ENCODE measurements at places on chromosomes 3 and 15.

DNA sequence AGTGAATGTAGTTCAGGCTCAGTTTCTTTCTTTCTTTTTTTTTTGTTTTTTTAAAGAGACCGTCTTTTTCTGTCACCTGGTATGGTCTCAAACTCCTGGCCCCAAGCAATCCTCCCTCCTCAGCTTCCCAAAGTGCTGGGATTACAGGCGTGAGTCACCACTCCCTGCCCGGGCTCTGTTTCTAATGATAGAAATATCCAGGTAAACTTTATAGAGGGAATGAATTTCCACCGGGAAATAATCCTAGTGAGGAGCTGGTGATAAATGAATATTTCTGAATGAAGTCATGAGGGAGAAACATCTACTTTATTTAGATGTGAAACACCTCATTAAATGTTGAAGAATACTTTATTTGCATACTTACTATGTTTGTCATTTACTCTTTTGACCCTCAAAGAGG lies 7.2 kb downstream of the RNF13 start:
- DNase-seq = no peak

DNA sequence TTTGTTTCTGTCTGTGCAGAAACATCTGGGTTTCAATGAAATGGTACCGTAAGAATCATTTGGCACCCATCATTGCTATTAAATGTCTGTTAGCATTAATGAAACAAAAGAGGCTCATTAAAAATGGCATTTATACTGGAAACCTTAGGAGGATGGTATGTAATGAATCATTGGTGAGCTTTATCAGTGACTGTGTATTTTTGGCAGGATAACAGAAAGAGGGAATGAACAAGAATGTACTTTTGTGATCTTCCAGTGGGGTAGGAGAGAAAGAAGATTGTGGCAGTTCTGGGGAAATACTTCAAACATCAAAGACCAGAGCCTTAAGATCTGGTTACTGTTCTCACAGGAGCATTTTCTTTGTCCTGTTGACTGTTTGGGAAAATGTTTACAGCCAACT lies 4.7 kb upstream of the DCBLD2 start:
- DNase-seq = no peak

DNA sequence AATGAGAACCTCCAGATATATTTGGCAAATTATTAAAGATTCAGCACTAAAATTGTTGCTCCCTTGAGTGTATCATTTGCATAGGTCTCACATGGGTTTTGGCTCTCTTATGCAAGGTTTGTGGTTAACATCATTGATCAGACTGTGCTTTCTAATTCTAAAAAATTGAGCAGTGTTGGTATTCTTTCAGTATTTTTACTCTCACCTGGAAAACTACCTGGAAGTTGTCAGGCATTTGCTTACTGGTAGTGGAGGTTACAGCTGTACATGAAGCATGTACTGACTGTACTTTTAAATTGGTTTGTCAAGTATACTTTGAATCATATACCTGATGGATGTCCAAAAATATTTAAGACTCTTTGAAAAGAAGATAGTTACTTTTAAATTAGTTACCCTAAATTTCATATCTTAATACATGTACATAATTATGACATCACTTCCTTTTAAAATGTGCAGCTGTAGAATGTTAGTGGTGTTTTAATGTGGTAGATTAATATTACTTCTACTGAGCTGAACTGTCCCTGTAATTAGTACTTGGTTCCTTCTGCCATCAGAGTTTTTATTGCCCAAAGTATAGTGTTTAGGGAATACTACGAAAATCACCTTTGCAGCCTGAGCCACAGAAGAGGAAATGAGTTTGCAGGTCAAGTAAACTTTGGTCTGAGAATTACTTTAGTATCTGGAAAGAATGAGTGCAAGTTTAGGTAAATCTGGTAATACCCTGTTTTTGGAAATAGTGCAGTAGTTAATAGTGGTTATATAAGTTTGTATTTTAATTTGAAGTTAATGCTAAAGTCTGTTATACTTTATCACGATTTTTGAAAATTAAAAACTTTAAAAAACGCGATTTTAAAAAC lies 2.8 kb downstream of the CHD2 start:
- DNase-seq = no peak

DNA sequence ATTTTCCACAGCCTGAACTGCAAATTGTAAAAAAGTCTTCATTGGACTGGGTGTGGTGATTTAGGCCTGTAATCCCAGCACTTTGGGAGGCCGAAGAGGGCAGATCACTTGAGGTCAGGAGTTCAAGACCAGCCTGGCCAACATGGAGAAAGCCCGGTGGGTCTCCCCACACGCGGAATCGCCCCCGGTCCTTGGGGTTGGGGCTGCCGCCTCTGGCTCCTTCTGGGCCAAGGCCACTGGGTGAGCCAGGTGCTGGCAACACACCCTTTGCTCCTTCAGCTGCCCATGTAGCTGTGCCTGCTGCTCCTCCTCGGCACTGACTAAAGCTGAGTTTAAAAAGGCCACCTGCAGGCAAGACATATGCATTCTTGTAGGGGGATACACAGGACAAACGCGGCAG lies 9.4 kb upstream of the VPS33B start:
- DNase-seq = no peak

DNA sequence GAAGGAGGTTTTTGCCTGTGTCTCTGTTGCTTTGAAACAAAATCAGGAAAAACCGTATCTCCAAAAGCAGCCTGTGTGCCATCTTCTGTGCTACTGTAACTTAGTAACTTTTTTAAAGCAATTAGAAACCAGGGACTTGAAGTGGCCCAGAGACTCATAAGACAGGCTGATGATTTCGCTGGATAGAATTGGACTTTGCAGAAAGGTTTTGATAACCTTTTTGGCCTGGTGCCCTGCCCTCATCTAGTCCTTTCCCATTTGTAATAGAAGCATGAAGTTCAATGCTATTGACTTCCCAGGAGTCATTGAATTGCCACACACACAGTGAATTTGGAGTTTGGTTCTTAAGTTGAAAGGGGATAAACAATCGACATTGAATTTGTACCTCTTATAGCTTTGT lies 157.2 kb downstream of the PTPRG start:
- no peak for DNase-seq

- no peak for DNase-seq
Measured at GRCh38 chr3:151248772-151249337, 29.5 kb downstream of the P2RY14 start.

- DNase-seq = no peak
Measured at GRCh38 chr3:56761887-56762651, 39.7 kb downstream of the ARHGEF3 start.

GRCh38 chr3:142878649-142879300 lies 10.1 kb downstream of the PCOLCE2 start:
- DNase-seq = no peak

DNA sequence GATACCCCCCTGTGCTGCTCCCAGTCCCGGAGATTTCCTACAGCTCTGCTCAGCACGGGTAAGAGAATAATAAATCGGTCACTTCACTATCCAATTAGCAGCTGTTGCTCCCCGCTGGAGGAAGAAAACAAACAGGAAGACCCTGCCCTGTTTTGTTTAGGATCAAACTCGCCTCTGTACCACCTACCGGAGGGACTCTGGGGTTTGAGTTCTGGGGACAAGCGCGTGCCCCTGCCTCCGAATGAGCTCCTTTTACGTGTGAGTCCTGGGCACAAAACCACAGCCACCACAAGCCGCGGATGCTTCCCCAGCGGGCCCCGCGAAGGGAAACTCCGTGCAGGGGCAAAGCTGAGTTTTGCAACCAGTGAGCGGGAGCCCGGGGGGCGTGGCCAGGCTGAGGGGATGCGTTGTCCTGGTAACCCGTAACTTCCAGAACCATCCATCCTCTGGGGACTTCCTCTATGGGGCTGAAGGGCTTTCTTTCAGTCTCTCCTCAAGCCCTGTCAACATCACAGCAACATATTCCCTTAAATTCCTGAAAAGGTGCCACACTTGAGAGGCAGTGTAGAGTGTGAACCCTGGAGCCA lies 315.7 kb upstream of the PROK2 start:
- DNase-seq = peak; percentile 53

DNA sequence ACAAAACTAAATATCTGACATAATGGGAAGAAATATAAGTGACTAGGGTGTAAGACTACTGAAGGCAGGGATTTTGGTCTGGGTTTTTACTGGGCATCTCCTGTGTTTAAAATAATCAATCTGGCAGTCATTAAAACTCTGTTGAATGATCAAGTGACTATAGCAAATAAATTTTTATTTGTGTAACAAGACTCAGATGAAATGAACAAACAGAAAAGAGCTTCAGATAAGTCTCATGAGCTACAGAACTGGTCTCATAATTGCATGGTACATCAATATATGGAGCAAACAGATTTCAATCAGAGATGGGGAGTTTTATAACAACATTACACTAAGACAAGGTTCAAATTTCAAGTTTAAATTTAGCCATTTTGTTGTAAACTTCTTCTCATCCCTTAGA lies 372.5 kb downstream of the PLCL2 start:
- DNase-seq = no peak

- DNase-seq = no peak
Measured at GRCh38 chr3:187733371-187733770, 11.9 kb downstream of the BCL6 start.

DNA sequence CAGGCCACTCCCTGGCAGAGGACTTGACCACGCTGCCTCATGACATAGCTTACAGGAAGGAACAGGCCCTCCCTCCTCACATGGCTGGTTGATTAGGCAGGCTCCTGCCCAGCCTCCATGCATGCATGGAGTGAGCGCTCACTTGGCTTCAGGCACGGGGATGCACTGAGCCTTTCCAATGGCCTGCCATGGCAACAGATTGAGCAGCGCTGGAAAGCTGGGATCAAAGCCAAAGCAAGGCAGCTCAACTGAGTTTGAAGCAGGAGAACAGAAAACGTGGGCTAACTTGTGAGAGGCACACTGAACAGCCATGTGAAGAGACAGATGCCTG lies 5.9 kb upstream of the GRAMD2A start:
- no peak for DNase-seq

- DNase-seq = no peak
Measured at GRCh38 chr3:128359846-128360642, 106.6 kb downstream of the DNAJB8 start.

DNA sequence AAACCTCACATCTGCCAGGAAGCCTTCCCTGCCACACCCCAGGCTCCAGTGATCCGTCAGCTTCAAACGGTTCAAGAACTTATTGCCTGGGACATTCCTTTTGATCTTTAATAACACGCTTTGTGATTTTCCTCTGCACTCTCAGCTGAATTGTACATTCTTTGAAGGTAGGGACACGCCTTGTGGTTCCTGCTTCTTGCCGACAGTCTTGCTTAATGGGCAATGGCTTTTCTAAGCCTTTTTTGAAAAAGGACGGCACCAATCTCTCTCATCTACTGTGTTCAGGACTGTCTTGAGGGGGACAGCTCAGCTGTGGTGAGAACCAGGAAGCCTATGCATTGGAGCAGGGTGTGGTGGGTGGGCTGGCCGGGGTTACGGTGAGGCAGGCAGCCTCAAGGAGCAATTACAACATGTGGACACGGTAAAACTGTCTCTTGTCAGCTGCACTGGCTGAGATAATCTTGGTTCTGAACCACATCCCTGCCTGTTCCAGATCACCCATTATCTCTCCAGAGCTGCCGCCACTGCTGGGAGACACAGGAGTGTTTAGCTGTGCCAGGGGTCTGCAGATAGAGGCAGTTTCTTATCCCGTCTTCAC lies 46.0 kb upstream of the GLCE start:
- no peak for DNase-seq

DNA sequence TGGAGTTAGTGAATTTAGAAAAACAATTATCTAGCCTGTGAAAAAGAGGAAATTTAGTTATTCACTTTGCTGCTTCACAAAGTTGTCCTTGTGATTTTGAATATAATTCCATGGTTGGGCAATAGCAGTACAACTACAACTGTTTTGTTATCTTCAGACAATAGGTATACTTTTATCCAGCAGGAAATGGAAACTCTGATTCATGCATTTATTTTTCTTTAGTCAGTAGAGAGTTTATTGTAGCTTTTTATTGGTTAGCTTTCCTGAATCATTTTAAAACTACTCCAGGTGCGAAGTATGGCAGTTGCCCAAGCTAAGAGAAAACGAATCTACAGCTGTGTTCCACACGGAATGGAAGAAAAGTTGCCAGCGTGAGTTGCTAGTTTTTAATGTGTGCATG lies 80.3 kb downstream of the TM4SF4 start:
- no peak for DNase-seq

GRCh38 chr3:139916271-139916670 lies 18.7 kb upstream of the CLSTN2 start:
- DNase-seq = no peak

DNA sequence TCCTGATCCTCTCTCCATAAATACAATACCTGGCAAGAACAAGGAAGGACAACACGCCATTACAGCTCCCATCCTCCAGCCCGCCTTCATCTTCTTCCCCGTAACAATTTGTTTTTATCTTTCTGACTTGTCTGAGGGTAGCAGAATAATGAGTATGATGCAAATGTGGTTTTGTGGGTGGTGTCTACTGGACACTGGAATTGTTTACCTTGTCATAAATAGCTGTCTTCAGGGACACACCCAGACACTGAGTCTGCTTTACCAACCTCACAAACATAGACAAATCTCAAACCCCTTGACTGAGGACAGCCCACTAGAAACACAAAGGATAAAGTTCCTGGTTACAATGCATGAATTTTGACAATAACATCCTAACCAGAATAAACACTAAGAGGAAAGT lies 13.4 kb downstream of the WDR72 start:
- no peak for DNase-seq

DNA sequence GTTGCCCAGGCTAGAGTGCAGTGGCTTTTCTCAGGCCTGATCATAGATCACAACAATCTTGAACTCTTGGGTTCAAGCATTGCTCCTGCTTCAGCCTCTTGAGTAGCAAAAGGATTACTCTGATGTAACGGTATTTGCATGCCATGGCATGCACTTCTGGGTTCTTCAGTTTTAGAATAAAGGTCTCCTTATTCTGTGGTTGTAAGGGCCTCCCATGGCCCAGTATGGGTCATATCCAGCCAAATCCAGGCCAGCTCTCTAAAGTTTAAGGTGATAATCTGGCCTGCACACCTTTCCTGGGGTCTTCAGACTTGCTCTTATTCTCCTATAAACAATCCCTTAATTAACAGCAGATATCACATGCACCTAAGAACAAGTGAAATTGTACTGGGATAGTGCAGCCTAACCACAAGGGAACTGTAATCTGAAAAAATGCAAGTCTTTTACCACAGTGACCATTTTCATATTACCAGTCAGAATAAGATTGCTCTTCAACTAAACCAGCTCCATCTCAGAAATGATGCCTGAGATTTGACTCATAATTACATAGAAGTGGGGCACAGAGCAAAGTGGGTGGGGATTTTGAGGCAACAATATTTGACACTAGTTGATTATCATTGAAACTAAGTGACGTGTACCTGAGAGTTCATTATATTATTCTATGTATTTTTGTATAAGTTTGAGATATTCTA lies 25.4 kb downstream of the COMMD2 start:
- no peak for DNase-seq

GRCh38 chr3:185424435-185424834 lies 61.5 kb downstream of the MAP3K13 start:
- DNase-seq = no peak

DNA sequence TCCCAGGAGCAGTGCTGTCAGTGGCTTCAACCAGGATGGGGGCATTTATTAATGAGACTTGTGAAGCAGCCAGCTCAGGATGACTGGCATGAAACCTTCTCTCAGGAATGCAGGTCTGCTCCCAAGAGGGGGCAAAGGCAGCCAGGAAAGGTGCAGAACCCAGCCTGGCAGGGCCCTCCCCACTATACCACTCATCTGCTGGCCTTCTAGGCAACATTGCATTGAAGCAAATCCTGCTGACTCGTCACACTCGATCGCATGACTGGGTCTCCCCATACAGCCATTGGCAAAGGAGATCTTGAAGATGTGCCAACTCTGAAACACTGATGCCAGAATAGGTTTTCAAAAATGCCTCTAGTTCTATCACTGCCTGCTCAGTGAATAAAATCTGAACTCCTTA lies 65.7 kb upstream of the CMTM7 start:
- no peak for DNase-seq

- no peak for DNase-seq
Measured at GRCh38 chr15:71448688-71449114, 333.4 kb downstream of the THSD4 start.

Data from stimulated activated CD8-positive, alpha-beta memory T cell treated with anti-CD3 and anti-CD28 coated beads, Interleukin-4, amount 100 ng/mL, for 4 hours (primary cell).